ENCODE measurements at places on chromosomes 5 and 9. TPM values are rescaled to one million over a fixed set of nuclear protein-coding genes. Genes with fewer than 3 reads are reported as not detected.

DNA sequence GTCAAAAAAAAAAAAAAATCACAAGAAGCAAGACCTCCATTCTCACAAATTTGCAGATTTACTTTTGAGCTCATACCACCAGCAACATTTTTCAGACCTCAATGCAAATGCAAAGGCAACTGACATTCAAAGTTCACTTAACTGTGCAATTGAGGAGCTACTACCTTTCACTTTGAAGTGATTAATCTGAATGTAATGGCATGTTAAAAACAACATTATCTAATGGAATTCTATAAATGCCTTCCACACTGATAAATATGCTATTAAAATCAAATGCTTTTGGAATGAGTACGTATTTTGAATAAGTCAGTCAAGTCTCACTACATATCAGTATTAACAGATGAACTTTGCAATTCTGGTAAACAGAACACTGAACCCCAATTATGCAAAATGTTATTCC is 32.3 kb downstream of the UBQLN1 start:
- no peak overlapping the region for H3K4me3 ChIP-seq
- H3K4me1 ChIP-seq: no peaks in the 10 kb centered on the region
- no peaks in the 10 kb centered on the region for H3K27me3 ChIP-seq
- DNase-seq: no peak
- H3K36me3 ChIP-seq: no peaks in the 10 kb centered on the region

DNA sequence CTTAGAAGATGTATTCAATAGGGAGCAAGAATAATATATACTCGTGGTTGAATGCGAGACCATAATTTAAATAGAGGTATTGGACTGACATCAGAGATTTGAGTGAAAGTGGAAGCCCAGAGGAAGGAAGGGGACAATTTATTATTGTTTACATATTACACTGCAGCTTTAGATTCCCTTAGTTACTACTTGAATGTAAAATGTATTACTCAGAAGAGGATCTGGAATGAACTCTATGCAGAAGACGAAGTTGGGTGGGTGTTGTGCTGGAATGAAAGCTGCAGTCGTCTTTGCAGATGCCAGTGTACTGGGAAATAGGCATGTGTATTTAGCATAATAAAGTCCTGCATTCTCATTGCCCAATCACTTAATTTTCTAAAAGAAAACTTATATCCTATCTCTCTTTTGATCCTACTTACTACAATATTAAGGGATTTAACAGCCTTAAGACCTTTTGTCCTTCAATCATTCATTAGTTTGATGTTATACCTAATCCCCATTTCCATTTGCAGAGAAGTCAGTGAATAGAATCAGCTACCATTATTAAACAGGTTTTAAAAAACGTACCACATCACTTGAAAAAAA is 570.7 kb upstream of the WWC1 start:
- no peaks in the 10 kb centered on the region for H3K27me3 ChIP-seq
- H3K27ac ChIP-seq: no peak overlapping the region
- DNase-seq: no peak
- no peak overlapping the region for H3K4me3 ChIP-seq
- no peaks in the 10 kb centered on the region for H3K4me1 ChIP-seq

GRCh38 chr9:4196886-4197285 is 103.0 kb downstream of the GLIS3 start:
- no peaks in the 10 kb centered on the region for H3K36me3 ChIP-seq
- no peak overlapping the region for H3K4me3 ChIP-seq
- H3K27me3 ChIP-seq: no peaks in the 10 kb centered on the region
- no peaks in the 10 kb centered on the region for H3K4me1 ChIP-seq
- DNase-seq: no peak
- H3K27ac ChIP-seq: no peak overlapping the region

DNA sequence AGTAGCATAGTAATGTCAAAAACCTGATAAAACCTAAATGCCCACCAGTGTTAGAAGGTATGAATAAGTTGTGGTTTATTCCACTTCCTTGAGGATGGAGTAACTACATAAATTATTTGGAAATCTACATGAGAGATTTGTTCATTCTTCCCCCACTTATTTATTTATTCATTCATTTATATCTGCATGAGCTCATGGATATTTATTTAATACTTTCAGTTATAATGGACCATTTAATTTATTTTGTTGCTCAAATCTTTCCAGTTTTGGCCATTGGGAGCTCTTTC is 223.8 kb upstream of the S1PR3 start:
- DNase-seq: no peak
- no peaks in the 10 kb centered on the region for H3K36me3 ChIP-seq
- H3K4me1 ChIP-seq: no peaks in the 10 kb centered on the region
- no peak overlapping the region for H3K4me3 ChIP-seq

DNA sequence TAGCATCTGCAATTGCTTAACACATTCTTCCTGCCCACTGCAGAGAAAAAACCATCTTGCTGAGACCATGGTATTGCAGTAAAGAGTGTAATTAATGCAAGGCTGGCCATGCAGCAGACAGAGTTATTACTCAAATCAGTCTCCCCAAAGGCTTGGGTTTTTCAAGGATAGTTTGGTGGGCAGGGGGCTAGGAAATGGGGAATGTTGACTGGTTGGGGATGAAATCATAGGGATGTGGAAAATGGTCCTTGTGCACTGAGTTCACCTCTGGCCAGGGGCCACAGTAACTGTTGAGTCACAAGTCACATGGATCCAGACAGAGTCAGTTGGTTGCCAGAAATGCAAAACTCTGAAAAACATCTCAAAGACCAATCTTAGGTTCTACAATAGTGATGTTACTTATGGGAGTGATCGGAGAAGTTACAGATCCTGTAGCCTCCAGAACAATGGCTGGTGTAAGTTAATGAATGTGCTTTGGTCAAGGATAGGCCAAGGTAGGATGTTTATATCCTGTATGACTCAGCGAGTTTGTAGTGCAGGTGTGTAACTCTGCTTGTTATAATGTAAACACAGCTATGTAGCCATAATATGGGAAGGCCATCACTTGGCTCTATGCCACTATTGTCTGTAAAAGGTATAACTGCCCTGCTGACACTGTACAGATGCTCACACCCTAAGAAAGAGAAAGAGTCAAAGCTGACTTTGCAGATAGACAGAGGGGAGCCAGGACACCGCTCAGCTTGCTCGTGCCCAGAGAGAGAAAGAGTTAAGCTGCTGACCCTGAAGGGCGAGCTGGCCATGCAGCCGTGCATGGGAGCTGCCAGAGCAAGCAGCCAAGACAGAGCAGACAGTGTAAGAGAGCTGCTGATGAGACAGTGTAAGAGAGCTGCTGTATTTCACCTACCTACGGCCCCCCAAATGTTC is 27.2 kb downstream of the C9orf152 start:
- H3K36me3 ChIP-seq: no peaks in the 10 kb centered on the region
- no peak for DNase-seq

GRCh38 chr9:128242124-128242523 is 33.7 kb downstream of the GOLGA2 start:
- no peak overlapping the region for H3K4me3 ChIP-seq
- H3K27me3 ChIP-seq: no peaks in the 10 kb centered on the region
- H3K36me3 ChIP-seq: no peaks in the 10 kb centered on the region

GRCh38 chr9:13369431-13369830 is 89.9 kb upstream of the MPDZ start:
- no peaks in the 10 kb centered on the region for H3K4me1 ChIP-seq
- no peak for DNase-seq
- H3K27me3 ChIP-seq: no peaks in the 10 kb centered on the region
- H3K27ac ChIP-seq: no peak overlapping the region

DNA sequence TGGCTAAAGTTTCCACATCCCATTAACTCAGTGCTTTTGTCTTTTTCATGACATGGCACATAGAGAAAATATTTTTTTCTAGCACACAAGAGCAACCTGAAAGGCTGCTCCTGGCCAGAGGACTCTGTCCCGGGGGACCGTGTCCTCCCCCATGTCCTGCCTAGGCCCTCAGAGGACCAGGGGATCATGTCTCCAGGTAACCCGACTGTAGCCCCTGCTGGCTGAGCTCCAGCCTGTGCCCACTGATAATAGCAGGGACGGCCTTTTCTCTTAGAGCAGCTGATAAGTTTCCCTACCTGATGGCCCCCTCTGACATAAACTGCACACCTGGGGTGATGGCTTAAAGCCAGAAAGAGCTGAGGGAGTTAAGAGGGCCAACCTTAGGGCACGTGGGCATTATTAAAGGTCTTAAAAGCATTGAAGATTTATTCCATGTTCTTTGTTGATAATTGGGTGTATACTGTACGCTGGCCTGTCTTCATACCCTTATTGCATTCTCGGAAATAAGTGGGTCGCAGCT is 5.9 kb downstream of the HDHD3 start:
- DNase-seq: no peak
- H3K36me3 ChIP-seq: peaks cover 7% of the 10 kb centered on the region
- H3K27me3 ChIP-seq: no peaks in the 10 kb centered on the region
- no peak overlapping the region for H3K27ac ChIP-seq
- H3K4me3 ChIP-seq: no peak overlapping the region

DNA sequence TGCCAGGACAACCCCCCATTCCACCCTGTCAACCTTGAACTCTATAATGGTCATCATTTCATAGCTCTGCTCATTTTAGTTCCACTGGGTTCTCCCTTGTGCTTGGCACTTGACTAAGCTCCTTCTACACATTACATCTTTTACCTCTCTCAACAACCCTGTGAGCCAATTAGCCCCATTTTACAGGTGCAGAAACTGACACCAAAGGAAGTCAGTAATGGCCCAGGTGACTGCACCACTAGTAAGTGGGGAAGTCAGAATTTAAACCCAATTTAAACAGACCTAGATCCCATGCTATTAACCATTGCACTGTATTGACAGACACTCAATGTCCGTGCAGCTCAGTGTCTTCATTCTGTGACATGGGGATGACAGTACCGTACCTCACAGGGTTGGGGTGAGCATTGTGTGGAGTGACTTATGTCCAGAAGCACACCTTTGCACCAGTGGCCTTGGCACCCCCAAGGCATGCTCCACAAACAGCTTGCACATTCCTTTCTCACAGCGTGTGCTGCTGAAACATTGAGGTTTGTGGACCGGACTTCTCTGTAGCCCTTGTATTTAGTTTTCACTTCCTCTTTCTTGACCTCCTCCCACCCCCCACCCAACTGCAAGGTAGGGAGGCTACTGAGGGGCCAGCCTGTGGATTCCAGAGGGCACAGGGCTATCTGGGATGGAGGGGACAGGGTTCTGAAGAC is 23.1 kb downstream of the IRF1 start:
- H3K4me3 ChIP-seq: no peak overlapping the region
- no peaks in the 10 kb centered on the region for H3K27me3 ChIP-seq
- DNase-seq: peak; percentile 17
- no peak overlapping the region for H3K27ac ChIP-seq

GRCh38 chr9:86940774-86941173 is 6.5 kb downstream of the GAS1 start:
- no peak for DNase-seq
- H3K36me3 ChIP-seq: no peaks in the 10 kb centered on the region
- no peaks in the 10 kb centered on the region for H3K27me3 ChIP-seq
- no peaks in the 10 kb centered on the region for H3K4me1 ChIP-seq
- H3K27ac ChIP-seq: no peak overlapping the region
- H3K4me3 ChIP-seq: no peak overlapping the region

- H3K4me3 ChIP-seq: no peak overlapping the region
- no peaks in the 10 kb centered on the region for H3K36me3 ChIP-seq
- H3K4me1 ChIP-seq: no peaks in the 10 kb centered on the region
- DNase-seq: no peak
Measured at GRCh38 chr5:135208903-135209721, 175.1 kb upstream of the PITX1 start.

GRCh38 chr5:9713356-9713755 is 83.2 kb upstream of the TAS2R1 start:
- no peak overlapping the region for H3K4me3 ChIP-seq
- no peak for DNase-seq
- H3K4me1 ChIP-seq: no peaks in the 10 kb centered on the region
- no peaks in the 10 kb centered on the region for H3K36me3 ChIP-seq

- no peak overlapping the region for H3K27ac ChIP-seq
- H3K4me3 ChIP-seq: no peak overlapping the region
- no peaks in the 10 kb centered on the region for H3K36me3 ChIP-seq
- no peaks in the 10 kb centered on the region for H3K27me3 ChIP-seq
Measured at GRCh38 chr5:139872851-139873794, 77.5 kb downstream of the PSD2 start.

DNA sequence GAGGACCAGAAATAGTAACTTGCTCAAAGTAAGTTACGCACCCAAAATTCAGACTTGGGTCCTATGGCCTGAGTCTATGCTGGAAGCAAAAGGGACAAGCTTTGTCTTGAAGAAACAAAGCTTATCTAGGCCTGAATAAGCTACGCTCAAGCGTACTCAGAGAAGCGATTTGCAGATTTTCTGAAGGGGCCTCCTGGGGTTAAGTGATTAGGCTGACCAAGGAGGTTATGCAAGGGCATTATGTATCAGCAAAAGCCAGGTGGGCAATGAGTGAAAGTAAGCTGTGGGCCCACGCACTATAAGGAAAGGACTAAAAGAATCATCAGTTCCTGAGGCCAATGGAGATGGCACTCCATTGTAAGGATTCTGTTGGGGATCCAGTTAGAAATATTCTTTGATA is 122.1 kb downstream of the SNX18 start:
- no peak overlapping the region for H3K27ac ChIP-seq
- DNase-seq: no peak
- no peak overlapping the region for H3K4me3 ChIP-seq

- H3K4me1 ChIP-seq: no peaks in the 10 kb centered on the region
- H3K36me3 ChIP-seq: no peaks in the 10 kb centered on the region
- no peak for DNase-seq
Measured at GRCh38 chr5:126192226-126192625, 231.0 kb upstream of the GRAMD2B start.

DNA sequence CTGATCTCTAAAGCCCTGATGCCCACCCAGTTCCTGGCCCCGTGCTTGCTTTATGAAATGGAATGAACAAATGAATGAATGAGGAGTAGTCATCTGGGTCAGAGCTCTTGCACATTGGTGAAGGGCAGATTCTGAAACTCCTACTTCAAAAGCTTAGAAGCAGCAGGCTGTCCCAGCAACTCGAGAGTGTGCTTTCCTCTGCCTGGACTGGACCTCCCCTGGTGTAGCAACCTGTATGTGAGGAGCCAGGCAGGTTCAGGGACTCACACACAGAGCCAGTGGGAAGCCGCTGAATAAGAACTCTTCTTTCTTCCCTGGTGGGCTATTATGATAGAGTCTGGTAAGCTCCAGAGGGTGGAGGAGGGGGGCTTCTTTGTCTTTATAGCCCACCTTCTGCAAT is 396.4 kb downstream of the CDK5RAP2 start:
- no peak overlapping the region for H3K4me3 ChIP-seq
- no peaks in the 10 kb centered on the region for H3K4me1 ChIP-seq
- H3K36me3 ChIP-seq: no peaks in the 10 kb centered on the region
- DNase-seq: no peak
- no peak overlapping the region for H3K27ac ChIP-seq

IL31RA gene
- not detected for total RNA-seq

GRXCR2 gene
- total RNA-seq: not detected

PPP3R2 gene
- not detected for total RNA-seq

OR1J2 gene
- total RNA-seq: not detected

SPINK6 gene
- not detected for total RNA-seq

HTR1A gene
- total RNA-seq: not detected

ANKRD34B gene
- total RNA-seq: not detected

CD72 gene
- total RNA-seq: 3.6 TPM

CBY3 gene
- not detected for total RNA-seq

LRRC19 gene
- total RNA-seq: 0.66 TPM

Data from breast epithelium (tissue), 4 donors.